ENCODE measurements at places on chromosomes 6 and 20.

DNA sequence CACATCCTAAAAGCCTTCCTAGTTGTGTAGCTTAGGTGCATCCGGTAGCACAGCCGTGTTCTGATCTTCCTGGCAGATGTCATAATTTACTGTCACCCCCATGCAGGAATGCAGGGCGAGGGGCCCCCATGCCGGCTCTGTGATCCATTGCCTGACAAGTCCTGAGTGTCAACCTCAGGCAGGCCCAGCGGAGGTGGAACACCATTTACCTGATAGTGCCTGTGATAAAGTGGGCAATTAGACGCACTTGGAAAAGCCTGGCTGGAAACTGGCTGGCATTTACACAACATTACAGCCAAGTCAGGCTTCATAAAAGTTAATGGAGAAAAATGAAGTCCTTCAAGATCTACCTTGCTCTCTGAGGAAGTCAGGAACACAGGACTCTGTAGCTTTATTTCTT lies 521.4 kb upstream of the JAG1 start:
- H3K36me3 ChIP-seq, result no peaks in the 10 kb centered on the region
- H3K4me1 ChIP-seq, result no peaks in the 10 kb centered on the region
- DNase-seq, result no peak
- H3K27me3 ChIP-seq, result no peaks in the 10 kb centered on the region
- no peak overlapping the region for H3K27ac ChIP-seq

DNA sequence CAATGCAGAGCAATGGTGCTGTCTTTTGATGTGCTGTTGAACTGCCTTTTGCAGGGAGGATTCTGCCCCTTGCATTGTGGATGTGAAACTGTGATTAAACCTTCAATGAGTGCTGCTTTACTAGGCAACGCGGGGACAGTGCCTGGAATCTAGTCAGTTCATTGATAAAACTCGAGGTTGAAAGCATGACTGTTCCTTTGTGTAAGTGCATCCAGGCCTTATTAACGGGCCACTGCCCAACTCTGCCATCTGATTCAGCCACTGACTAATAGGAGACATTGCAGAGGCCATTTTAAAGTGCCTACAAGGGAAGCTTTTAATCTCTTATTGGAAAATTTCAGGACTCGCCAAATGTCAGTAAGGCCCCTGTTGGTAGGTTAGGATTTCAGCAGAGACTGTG lies 49.3 kb downstream of the SLC35F1 start:
- no peaks in the 10 kb centered on the region for H3K36me3 ChIP-seq
- H3K4me3 ChIP-seq, result no peak overlapping the region
- peaks cover 20% of the 10 kb centered on the region for H3K4me1 ChIP-seq
- H3K27ac ChIP-seq, result no peak overlapping the region

GRCh38 chr6:113281014-113281413 lies 576.1 kb upstream of the MARCKS start:
- H3K4me1 ChIP-seq, result peaks cover 6% of the 10 kb centered on the region
- H3K36me3 ChIP-seq, result no peaks in the 10 kb centered on the region
- DNase-seq, result no peak
- H3K4me3 ChIP-seq, result no peak overlapping the region
- no peak overlapping the region for H3K27ac ChIP-seq

DNA sequence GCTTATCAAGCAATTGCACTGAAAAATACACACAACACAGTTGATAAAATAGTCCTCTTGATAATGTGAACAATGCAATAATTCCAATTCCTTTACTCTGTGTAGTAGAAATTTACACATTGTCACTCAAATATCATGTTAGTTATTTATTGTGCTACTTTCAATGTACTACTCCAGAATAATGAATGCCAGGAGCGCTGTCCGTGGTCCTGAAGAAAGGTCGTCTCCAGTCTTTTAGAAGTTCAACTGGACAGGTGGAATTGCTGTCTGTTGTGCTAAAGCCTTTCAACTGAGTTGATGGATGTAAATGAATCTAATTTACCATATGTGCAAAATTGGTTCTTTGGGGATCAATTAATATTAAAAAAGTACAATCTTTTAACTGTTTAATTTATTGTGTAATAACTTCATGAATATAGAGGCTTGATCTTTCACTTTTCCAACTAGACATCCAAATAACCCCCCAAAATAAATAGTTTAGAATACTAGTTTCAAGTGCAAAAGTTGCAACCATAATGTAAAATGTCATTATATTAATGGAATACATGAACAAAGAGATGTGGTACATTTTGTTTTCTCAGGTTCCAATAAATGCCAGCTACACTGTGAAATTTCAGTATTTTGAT lies 3.2 kb downstream of the GRIK2 start:
- H3K36me3 ChIP-seq, result no peaks in the 10 kb centered on the region
- H3K4me1 ChIP-seq, result peaks cover 18% of the 10 kb centered on the region
- no peak overlapping the region for H3K27ac ChIP-seq
- no peak overlapping the region for H3K4me3 ChIP-seq

DNA sequence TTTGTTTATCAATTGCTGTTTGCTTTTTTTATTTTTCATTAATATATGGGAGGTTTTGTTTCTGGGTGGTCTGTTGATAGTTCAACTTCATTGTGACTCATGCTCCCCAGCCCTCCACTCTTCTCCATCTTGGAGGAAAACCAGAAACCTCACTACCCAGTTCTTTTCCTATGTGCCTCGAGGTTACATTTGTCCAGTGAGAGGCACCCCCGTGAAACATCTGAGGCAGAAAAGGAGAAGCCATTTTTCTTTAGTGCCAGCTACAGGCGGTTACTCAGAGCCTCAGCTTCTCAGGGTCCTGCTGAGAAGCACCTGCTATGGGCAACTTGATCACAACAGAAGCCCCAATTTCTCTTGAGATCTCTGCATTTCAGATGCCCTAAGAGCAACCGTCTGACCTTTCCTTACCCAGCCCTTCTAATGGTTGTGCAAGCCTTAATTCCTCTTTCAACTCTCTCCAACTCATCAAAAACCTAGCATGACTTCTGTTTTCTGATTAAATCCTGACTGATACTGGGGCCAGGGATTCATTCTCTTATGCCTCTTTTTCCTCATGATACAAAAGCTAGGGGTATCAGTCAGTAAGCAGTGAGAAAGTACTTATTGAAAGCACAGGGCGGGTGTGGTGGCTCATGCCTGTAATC lies 144.6 kb downstream of the ELOVL4 start:
- peak overlapping the region; percentile 34 for H3K27ac ChIP-seq
- no peak overlapping the region for H3K4me3 ChIP-seq
- no peak for DNase-seq
- H3K4me1 ChIP-seq, result peaks cover 32% of the 10 kb centered on the region
- H3K27me3 ChIP-seq, result no peaks in the 10 kb centered on the region
- H3K36me3 ChIP-seq, result no peaks in the 10 kb centered on the region

GRCh38 chr6:168939041-168939440 lies 314.6 kb downstream of the THBS2 start:
- no peak for DNase-seq
- no peak overlapping the region for H3K27ac ChIP-seq
- no peaks in the 10 kb centered on the region for H3K4me1 ChIP-seq

GRCh38 chr6:9484091-9484490 lies 930.8 kb downstream of the TFAP2A start:
- H3K4me3 ChIP-seq, result no peak overlapping the region
- no peak overlapping the region for H3K27ac ChIP-seq
- H3K4me1 ChIP-seq, result peaks cover 3% of the 10 kb centered on the region
- no peaks in the 10 kb centered on the region for H3K27me3 ChIP-seq

- H3K27ac ChIP-seq, result no peak overlapping the region
- DNase-seq, result peak; percentile 37
- H3K4me1 ChIP-seq, result peaks cover 11% of the 10 kb centered on the region
Observed at GRCh38 chr6:111530667-111531066, 47.6 kb upstream of the REV3L start.

- H3K4me3 ChIP-seq, result no peak overlapping the region
- H3K36me3 ChIP-seq, result no peaks in the 10 kb centered on the region
- no peaks in the 10 kb centered on the region for H3K4me1 ChIP-seq
- H3K27ac ChIP-seq, result no peak overlapping the region
- no peaks in the 10 kb centered on the region for H3K27me3 ChIP-seq
Observed at GRCh38 chr6:121309768-121310469, 24.4 kb downstream of the TBC1D32 start.

DNA sequence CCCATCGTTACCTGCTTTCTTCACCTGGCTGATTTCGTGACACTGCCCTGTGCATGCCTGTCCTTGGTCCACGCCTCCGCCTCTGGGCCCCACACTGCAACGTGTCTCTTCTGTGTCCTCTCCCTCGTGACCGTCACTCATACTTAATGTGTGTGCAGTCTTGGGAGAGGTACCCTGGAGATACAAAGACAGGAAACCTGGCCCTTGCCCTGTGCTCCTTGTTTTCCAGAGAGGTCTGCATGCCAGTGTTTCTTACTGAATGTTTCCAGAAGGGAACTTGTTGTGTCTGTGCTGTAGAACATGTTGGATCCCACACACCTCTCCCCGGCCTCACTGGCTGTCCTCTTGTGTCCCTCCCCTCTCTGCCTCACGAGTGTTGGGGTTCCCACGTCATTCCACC lies 45.8 kb downstream of the SNX9 start:
- no peak for DNase-seq
- no peaks in the 10 kb centered on the region for H3K36me3 ChIP-seq
- no peaks in the 10 kb centered on the region for H3K4me1 ChIP-seq
- H3K27me3 ChIP-seq, result no peaks in the 10 kb centered on the region

DNA sequence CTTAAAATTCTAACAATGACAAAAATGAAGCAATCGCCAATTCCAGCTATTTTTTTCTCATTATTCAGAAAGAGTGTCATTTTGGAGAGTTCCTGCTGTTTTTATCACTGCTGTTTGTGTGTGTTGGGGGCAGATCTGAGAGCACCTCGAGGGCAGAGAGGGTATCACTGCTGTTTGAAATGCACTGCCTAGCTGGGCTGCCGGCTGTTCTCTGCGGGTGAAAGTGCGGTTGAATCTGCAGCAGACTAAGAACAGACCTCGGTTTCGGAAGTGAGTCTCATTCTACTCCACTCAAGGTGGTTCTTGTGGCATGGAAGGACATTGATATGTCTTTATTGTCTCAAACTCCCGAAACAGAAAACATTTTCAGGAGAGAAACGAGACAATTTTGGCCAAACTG lies 18.3 kb downstream of the INSM1 start:
- H3K4me3 ChIP-seq, result no peak overlapping the region
- no peaks in the 10 kb centered on the region for H3K27me3 ChIP-seq
- H3K27ac ChIP-seq, result no peak overlapping the region
- H3K4me1 ChIP-seq, result no peaks in the 10 kb centered on the region

GRCh38 chr20:50708845-50709635 lies 17.7 kb upstream of the RIPOR3 start:
- H3K4me1 ChIP-seq, result no peaks in the 10 kb centered on the region
- H3K4me3 ChIP-seq, result no peak overlapping the region

DNA sequence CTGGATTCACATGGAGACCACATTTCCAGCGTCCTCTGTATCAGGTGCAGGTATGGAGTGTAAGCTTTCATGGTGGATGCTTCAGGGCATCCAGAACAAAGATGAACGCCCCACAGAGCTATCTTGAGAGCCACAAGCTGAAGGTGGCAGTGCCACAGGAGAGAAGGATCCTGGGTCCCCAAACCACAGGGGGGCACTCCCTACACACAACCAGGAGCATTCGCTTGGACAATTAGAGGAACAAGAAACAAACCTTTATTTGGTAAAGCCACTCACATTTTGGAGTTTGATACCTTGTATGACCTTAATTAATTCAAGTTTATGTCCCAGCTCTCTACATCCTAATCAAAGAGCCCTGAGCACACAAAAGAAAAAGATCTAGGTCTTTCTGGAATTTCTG lies 406.3 kb downstream of the PREX1 start:
- H3K27ac ChIP-seq, result no peak overlapping the region
- peaks cover 34% of the 10 kb centered on the region for H3K4me1 ChIP-seq
- no peaks in the 10 kb centered on the region for H3K36me3 ChIP-seq
- DNase-seq, result no peak
- H3K27me3 ChIP-seq, result peaks cover 8% of the 10 kb centered on the region

DNA sequence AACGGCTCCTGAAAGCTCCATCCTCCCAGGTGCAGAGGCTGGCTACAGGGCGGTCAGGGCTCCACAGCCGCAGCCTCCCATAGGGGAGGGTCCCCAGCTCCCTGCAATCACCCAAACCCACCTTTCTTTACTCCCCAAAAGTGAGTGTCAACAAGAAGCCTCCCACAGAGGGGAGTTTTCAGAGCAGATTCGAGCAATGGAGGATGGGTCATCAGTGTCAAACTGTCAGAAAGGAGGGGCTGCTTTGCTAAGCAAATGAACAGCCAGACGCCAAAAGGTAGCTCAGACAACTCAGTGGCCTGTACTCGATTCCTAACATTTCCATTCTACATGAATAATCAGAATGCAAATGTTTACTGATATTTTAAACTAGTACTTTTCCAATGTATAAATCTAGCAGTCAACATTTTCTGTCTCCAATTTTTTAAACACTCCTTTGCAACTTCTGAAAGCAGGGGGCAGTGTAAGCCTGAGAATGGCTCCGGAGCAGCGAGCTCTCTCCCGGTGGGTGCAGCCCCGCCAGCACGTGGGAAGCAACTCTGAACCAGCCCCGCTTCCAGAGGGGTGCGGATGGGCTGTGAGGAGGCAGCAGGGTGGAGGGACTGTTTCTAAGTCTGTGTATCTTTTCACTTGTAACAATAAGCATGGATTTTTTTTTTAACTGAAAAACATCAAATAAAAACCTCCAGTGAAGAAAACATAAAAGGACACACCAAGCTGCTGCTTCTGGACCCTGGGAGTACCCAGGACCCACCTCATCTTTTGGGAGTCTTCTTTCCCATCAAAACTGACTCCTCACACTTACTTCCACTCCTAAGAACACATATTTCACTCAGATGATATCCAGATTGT lies 54.9 kb downstream of the TAF4 start:
- H3K36me3 ChIP-seq, result no peaks in the 10 kb centered on the region
- no peaks in the 10 kb centered on the region for H3K4me1 ChIP-seq
- no peaks in the 10 kb centered on the region for H3K27me3 ChIP-seq
- H3K4me3 ChIP-seq, result no peak overlapping the region
- DNase-seq, result peak; percentile 80

- H3K27ac ChIP-seq, result no peak overlapping the region
- no peaks in the 10 kb centered on the region for H3K27me3 ChIP-seq
Observed at GRCh38 chr6:149153100-149153499, 164.4 kb upstream of the TAB2 start.

GRCh38 chr6:137581019-137581707 lies 87.0 kb upstream of the OLIG3 start:
- no peaks in the 10 kb centered on the region for H3K27me3 ChIP-seq
- H3K4me3 ChIP-seq, result no peak overlapping the region
- peaks cover 4% of the 10 kb centered on the region for H3K4me1 ChIP-seq
- no peak overlapping the region for H3K27ac ChIP-seq
- DNase-seq, result no peak

GRCh38 chr6:18219591-18219990 lies 44.7 kb downstream of the DEK start:
- H3K4me3 ChIP-seq, result no peak overlapping the region
- DNase-seq, result no peak
- H3K36me3 ChIP-seq, result peaks cover 15% of the 10 kb centered on the region
- no peaks in the 10 kb centered on the region for H3K27me3 ChIP-seq
- no peaks in the 10 kb centered on the region for H3K4me1 ChIP-seq

- H3K27me3 ChIP-seq, result peaks cover 14% of the 10 kb centered on the region
- H3K27ac ChIP-seq, result no peak overlapping the region
- no peaks in the 10 kb centered on the region for H3K36me3 ChIP-seq
- peaks cover 4% of the 10 kb centered on the region for H3K4me1 ChIP-seq
- no peak overlapping the region for H3K4me3 ChIP-seq
Observed at GRCh38 chr6:30264743-30265142, 51.5 kb upstream of the TRIM26 start.
